Transverse colon (tissue), 4 donors: ENCODE measurements at places on chromosomes 3 and 15.

GRCh38 chr3:127774647-127775046, 47.7 kb downstream of the MGLL start:
- DNase-seq, result no peak

DNA sequence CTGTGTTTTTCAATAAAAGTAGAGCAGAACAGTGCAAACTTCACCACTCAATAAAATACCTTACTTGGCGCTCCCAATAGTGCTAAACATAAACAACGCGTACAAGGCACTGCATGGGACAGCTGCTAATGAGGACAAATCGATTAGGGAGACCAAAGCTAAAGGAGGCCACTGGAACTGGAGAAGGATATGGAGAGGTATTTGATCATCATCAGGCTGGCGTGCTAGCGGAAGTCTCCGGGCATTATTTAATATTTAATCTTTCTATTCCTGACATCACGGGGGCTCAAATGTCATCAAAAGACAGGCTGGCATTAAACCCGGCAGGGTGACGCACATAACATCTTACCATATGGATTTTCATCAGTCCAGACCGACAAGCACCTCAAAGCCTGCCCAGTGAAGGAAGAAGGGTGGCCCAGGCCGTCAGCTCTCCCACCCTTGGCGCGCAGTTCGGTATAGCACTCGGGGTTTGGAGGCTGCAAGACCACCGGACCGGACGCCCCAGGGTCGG, 604 bp downstream of the CCPG1 start:
- no peak for DNase-seq

DNA sequence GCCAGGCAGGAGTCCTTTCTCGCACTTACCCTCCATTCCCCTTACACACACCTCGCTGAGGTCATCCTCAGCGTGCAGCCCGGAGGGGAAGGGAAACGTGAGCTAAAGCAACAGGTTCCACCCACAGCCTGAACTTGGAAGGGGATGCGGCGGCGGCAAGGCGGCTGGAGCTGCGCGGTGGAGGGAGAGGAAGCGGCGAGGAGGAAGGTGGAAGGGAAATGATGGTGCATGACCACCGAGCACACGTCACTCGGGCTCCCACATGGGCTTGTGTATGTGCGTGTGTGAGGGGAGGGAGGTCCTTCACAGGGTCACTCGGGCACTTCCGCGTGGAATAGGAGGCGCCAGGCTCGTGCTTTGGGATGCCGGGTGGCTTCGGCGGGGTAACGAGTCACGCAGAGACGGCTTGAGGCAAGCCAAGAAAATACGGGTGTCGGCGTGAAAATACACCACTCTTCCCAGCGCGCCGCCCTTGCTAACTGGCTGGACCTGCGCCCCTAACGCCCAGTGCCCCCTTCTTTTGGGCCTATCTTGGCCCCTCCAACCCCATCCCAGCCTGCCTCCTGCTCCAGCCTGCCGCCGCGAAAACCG, 225.5 kb upstream of the IL12A start:
- peak; percentile 55 for DNase-seq

- DNase-seq, result peak; percentile 69
Measured at GRCh38 chr3:165206454-165207266, 10.5 kb upstream of the SLITRK3 start.

DNA sequence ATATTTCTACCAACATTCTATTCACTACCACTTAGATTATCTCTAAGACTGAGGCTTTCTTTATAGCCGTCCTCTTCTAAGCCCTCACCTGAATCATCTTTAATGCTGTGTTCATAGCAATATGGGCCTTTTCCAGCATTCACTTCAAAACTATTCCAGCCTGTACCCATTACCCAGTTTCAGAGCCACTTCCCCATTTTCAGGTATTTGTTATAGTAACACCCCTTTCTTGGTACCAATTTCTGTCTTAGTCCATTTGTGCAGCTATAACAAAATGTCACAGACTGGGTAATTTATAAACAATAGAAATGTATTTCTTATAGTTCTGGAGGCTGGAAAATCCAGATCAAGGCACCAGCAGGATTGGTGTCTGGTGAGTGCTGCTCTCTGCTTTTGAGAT, 45.7 kb downstream of the REC114 start:
- no peak for DNase-seq

DNA sequence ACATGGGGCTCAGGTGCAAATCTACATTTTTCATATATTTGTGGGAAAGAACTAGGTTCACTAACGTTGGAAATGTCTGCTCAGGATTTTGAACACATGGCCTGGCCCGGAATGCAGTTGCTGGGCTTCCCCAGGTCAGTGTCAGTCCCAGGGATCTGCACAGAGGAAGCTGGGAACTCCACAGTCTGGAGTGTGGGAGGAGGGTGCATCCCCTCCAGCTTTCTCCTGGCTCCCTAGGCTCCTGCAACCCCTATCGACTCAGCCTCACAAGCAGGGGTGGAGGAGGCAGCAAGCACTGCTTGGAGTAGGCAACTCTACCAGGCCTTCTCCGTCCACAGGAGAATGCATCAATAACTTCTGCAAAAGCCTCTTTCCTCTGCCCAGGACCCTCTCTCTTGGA, 30.1 kb upstream of the HCN4 start:
- no peak for DNase-seq

GRCh38 chr15:48040166-48040817, 80.5 kb upstream of the SLC24A5 start:
- DNase-seq, result peak; percentile 30

DNA sequence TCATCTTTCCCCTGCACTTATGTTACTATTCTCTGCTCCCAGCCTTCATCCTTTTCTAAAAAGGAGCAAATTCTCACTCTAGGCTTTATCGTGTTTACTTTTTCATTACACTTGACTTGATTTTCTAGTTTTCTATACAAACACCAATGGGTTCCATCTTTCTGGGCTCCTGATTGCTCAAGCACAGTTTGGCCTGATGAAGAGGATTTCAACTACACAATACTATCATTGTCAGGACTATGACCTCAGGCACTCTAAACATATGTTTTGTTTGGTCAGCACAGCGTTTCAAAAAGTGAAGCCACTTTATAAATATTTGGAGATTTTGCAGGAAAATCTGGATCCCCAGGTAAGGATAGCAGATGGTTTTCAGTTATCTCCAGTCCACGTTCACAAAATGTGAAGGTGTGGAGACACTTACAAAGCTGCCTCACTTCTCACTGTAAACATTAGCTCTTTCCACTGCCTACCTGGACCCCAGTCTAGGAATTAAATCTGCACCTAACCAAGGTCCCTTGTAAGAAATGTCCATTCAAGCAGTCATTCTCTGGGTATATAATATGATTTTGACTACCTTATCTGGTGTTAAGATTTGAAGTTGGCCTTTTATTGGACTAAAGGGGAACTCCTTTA, 86.2 kb downstream of the TGFBR2 start:
- DNase-seq, result no peak
